ENCODE measurements at places on chromosomes 5 and 9.
A peak's percentile ranks its signal among the peaks of the same experiment; 100 is the strongest.

DNA sequence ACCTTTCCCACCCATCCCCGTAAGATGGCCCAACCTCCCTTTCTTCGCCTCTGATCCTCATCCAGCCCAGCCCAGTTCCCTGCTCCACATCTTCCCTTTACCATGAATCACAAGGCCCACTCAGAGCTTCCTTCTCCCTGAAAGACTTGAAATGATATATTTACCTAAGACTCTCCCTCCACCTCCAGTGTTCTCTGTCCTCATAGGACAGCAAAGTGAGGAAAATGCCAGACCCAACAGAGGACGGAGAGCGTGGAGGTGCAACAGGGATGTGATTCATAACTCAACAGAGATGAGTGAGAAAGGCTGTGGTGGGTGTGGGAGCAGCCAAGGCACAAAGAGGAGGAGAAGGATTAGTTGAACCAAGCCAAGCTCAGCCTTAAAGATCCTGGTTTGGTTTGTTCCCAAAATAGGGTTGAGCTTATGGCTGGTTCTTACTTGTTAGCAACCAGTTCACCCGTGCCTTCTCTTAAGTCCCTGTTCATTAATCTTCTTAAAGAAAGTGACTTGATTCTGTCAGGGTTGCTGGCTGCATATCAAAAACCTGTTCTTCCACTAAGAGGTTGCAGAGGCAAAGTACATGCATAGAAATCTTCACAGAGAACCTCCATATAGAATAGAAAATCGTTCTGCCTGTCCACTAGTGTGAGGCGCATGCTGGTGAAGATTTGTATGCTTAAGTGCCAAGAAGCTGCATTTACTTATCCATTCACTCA, 183.2 kb downstream of the ACTL7B start:
- H3K36me3 ChIP-seq, result no peaks in the 10 kb centered on the region
- no peak overlapping the region for H3K27ac ChIP-seq

DNA sequence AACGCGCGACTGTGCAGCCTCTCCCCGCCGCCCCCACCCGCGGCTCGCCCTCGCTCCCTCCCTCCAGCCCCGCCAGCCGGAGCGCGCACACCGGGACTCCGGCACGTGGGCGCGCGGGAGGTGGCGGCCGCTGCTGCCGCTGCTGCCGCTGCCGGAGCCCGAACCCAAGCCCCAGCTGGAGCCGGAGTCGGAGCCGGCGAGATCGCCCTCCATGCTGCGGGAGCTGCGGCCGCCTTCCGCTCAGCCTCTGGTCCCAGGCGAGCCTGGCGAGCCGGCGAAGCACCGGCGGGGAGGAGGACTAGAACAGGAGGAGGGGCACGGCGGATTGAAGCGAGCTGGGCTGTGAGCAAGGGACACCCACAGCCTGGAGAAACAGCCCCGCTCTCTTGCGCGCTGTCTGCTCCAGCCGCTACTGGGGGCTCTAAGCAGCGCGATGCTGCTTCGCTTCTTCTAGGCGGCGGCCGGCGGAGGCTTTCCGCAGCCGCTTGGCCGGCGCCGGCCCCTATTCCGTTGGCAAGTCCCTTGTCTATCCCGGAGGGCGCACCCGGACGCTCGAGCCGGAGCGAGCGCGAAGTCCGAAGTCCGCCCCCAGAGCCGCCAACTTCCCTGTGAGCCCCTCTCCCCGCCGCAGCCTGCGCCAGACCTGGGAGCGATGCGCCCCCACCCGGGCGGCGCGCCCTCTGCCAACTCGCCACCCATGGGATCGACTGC, 598.7 kb upstream of the SGCD start:
- H3K36me3 ChIP-seq, result no peaks in the 10 kb centered on the region
- no peak for DNase-seq
- no peak overlapping the region for H3K4me3 ChIP-seq

DNA sequence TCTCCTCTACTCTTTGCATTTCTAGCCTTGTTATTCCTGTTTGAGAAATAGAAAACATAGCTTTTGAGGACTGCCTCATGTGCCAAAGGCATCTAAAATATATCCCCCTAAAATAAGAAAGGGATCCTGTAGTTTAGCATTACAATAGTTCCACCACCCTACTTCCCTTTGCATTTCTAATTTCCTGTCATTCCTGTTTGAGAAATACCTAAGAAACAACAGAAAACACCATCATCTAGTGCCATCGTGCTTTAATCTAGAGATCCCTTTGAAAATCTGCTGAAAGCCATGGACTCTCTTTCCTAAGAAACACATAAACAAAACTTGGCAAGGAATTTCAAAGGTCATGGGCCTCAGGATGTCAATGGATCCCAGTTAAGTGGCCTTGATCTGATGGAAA, 7.5 kb downstream of the CLK4 start:
- DNase-seq, result no peak
- H3K27ac ChIP-seq, result no peak overlapping the region
- no peaks in the 10 kb centered on the region for H3K27me3 ChIP-seq
- no peak overlapping the region for H3K4me3 ChIP-seq
- H3K36me3 ChIP-seq, result peaks cover 62% of the 10 kb centered on the region

- H3K27me3 ChIP-seq, result no peaks in the 10 kb centered on the region
- H3K27ac ChIP-seq, result no peak overlapping the region
- no peaks in the 10 kb centered on the region for H3K36me3 ChIP-seq
- H3K4me3 ChIP-seq, result no peak overlapping the region
- DNase-seq, result no peak
- no peaks in the 10 kb centered on the region for H3K4me1 ChIP-seq
Observed at GRCh38 chr5:135711911-135712310, 122.6 kb upstream of the SLC25A48 start.

DNA sequence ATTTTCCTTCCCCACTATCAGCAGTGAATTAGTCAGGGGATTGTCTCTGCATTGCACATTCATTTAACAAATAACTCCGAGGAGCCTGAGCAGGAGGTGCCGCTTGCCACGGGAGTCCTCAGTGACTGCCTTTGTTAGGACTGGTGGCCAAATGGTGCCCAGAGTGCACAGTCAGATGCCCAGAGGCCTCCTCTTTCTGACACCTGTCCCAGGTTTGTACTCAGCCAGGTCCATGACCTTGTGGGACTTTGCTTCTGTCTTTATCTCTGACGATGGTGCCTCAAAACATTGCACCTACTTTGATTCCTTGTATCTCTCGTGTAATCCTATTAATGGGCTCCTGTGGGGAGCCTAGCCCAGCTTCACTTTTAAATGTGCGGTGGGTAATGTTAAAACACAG, 4.3 kb downstream of the SRD5A1 start:
- peaks cover 5% of the 10 kb centered on the region for H3K4me1 ChIP-seq
- no peak overlapping the region for H3K4me3 ChIP-seq
- H3K27me3 ChIP-seq, result no peaks in the 10 kb centered on the region
- DNase-seq, result no peak
- H3K36me3 ChIP-seq, result no peaks in the 10 kb centered on the region

DNA sequence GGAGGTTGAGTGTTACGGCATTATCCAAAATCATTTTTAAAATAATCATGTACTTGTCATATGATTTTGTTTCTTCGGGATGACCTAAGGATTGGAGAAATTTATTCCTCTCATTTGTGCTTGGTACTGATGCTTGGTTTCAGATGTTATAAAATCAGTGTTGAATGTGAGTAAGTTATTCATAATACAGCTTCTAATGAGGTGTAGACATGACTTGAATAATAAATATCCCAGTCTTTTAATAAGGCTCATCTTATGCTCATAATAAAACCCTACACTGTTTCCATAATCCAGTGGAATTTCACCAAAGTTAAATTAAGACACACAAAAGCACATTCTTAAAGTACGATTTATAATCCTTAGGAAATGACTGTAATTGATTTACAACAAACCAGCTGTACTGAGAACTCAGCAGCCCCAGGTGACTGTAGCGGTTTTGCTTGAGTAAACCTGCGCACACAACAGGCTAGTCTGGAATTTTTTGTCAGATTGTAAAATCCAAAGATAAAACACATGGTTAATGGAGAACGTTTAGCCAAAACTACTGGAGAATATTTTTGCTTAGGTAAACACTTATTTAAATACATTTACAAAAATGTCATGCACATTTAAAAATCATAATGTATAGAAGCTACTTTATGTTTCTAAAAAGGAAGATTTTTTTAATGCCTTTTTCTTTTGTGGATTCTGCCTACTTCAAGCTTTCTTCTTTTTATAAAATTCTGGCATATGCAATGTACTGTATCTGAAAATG, 609.8 kb upstream of the GRAMD2B start:
- no peaks in the 10 kb centered on the region for H3K36me3 ChIP-seq
- no peaks in the 10 kb centered on the region for H3K4me1 ChIP-seq
- no peak overlapping the region for H3K27ac ChIP-seq
- H3K4me3 ChIP-seq, result no peak overlapping the region
- DNase-seq, result no peak

DNA sequence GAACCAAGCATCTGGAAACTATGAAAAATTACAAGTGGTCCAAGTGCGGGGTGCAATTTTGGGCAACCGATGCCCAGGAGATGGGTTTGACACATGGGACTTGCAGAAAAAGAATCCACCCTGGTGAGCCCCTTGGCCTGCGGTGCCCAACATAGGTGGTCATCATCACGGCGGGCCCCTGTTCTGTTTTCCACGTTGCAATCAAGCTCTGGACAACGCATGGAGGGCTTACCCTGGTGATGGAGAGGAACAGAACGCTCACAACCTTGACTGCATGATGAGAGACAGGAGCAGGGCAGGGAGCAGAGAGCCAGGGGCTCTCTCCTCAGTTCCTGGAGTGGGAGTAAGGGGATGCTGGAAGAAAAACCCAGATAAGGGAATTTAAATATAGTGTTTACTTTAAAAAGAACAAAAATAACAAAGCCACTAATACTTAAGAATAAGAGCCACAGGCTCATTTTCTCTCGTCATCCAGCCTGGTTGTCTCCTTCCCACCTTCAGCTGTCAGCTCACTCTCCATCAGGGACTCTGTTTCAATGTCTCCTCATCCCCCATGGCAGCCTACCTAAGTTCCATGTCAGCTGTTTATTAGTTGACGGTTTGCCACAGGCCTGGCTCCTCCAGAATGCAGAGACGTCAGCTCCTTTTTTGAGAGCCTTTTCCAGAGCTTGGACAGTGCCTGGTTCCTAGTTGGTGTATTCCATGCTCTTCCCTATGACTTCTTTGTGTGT, 172.1 kb downstream of the GADD45G start:
- H3K27ac ChIP-seq, result no peak overlapping the region
- no peaks in the 10 kb centered on the region for H3K36me3 ChIP-seq

GRCh38 chr9:90044263-90044662, 439.5 kb downstream of the GADD45G start:
- H3K4me1 ChIP-seq, result peaks cover 12% of the 10 kb centered on the region
- H3K27ac ChIP-seq, result no peak overlapping the region
- peaks cover 4% of the 10 kb centered on the region for H3K27me3 ChIP-seq
- DNase-seq, result no peak
- no peaks in the 10 kb centered on the region for H3K36me3 ChIP-seq
- no peak overlapping the region for H3K4me3 ChIP-seq

DNA sequence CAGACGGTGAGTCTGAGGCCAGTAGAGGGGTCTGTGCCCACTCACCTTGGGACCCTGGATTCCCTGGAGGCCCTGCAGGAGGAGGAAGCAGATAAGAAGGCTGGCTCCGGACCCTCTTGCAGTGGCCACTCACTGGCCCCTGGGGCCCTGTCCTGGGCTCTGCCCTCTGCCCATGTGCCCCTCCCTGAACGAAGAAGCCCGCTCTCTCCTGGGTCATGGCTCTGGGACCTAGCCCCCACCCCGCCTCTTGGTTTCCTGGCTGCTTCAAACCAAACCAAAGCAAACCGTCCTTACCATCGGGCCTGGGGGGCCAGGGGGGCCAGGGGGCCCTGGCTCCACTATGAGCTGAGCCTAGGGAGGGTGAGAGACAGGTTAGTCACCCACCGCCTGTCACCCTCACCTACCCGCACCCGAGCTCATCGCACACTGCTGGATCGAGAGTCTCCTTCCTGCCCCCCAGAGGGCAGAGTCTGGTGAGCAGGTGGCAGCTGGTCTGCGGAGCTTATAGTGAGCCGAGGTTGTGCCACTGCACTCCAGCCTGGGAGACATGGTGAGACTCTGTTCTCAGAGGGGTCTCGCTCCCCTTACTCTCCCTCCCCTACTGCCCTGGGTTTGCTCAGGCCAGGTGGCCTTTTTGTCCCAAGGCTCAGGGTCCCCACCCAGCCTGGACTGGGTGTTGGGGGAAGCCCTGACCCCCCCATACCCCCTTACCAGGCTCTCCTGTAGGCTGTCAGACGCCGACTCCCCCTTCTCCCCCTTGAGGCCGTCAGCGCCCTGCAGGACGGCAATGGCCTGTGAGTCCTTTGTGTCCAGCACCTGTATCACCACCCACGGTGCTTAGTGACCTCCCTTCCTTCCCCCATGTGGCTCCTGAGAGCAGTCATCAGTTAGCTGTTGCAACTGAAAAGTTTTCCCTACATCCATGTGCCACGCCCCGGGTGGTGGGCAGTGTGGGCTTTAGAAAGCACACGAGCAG, 15.2 kb upstream of the PHYKPL start:
- no peak overlapping the region for H3K4me3 ChIP-seq
- no peaks in the 10 kb centered on the region for H3K27me3 ChIP-seq
- no peak for DNase-seq
- no peaks in the 10 kb centered on the region for H3K36me3 ChIP-seq
- H3K4me1 ChIP-seq, result peaks cover 4% of the 10 kb centered on the region

DNA sequence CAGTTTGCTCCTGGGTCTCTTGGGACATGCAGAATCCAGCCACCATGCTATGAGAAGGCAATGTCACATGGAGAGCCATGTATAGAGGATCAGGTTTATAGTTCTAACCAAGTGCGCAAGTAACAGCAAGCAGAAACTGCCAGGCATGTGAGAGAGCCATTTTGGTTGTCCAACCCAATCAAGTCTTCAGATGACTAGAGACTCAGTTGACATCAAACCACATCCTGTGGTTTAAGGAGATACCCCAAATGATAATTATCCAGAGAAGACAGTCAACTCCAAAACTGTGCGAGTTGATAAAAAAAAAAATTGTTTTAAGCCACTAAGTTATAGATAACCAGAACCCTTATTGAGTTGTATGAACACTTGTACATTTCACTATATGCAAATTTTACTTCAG, 40.2 kb downstream of the TMEM232 start:
- H3K27ac ChIP-seq, result no peak overlapping the region
- H3K36me3 ChIP-seq, result peaks cover 2% of the 10 kb centered on the region
- H3K27me3 ChIP-seq, result peaks cover 14% of the 10 kb centered on the region
- no peak for DNase-seq
- peaks cover 22% of the 10 kb centered on the region for H3K4me1 ChIP-seq

- no peaks in the 10 kb centered on the region for H3K36me3 ChIP-seq
- H3K4me1 ChIP-seq, result no peaks in the 10 kb centered on the region
- DNase-seq, result no peak
- no peak overlapping the region for H3K4me3 ChIP-seq
- H3K27ac ChIP-seq, result no peak overlapping the region
Observed at GRCh38 chr5:169367861-169368260, 66.9 kb upstream of the SLIT3 start.

GRCh38 chr5:36696059-36696673, 89.8 kb downstream of the SLC1A3 start:
- no peak overlapping the region for H3K4me3 ChIP-seq
- no peaks in the 10 kb centered on the region for H3K36me3 ChIP-seq
- H3K4me1 ChIP-seq, result peaks cover 2% of the 10 kb centered on the region
- H3K27me3 ChIP-seq, result peaks cover 18% of the 10 kb centered on the region
- H3K27ac ChIP-seq, result no peak overlapping the region
- no peak for DNase-seq

GRCh38 chr5:147626464-147626863, 116.6 kb upstream of the DPYSL3 start:
- no peak overlapping the region for H3K27ac ChIP-seq
- H3K27me3 ChIP-seq, result no peaks in the 10 kb centered on the region
- no peaks in the 10 kb centered on the region for H3K4me1 ChIP-seq
- peaks cover 8% of the 10 kb centered on the region for H3K36me3 ChIP-seq
- DNase-seq, result no peak

GRCh38 chr9:137190315-137190856, 1.9 kb downstream of the SSNA1 start:
- no peaks in the 10 kb centered on the region for H3K27me3 ChIP-seq
- peak overlapping the region; percentile 74 for H3K27ac ChIP-seq
- H3K4me1 ChIP-seq, result peaks cover 14% of the 10 kb centered on the region
- no peak for DNase-seq
- peaks cover 18% of the 10 kb centered on the region for H3K36me3 ChIP-seq
- peak overlapping the region; percentile 68 for H3K4me3 ChIP-seq

All from T-helper 2 cell treated with Interferon-gamma antibody and Interleukin-4, amounts not matched to agents 5 μg/mL and 100 μg/mL, for 36 hours (primary cell).